Stimulated activated CD8-positive, alpha-beta memory T cell treated with anti-CD3 and anti-CD28 coated beads, Interleukin-7, amount 100 ng/mL, for 24 hours (primary cell): ENCODE measurements at places on chromosomes 2 and 18.

DNA sequence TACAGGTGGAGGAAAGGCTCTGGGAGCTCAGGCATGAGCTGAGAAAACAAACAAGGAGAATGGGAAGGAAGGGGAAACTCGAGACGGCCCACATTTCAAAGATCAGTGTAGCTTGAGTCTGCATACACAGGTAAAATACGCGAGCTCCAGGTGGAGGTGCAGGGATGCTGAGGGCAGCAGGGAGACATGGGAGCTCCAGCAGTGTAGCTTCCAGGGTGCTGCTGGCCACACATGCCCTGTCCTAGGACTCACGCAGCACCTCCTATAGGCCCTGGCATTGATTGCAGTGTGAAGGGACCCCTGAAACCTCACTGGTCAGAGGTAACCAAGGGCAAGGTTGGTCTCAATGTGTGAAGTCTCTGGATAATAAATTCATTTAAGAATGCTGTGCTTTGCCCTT, 362.8 kb upstream of the HS6ST1 start:
- DNase-seq: no peak

GRCh38 chr2:113770929-113771328, 14.5 kb upstream of the SLC35F5 start:
- DNase-seq: no peak

GRCh38 chr18:59358414-59358711, 702 bp downstream of the LMAN1 start:
- no peak for DNase-seq

DNA sequence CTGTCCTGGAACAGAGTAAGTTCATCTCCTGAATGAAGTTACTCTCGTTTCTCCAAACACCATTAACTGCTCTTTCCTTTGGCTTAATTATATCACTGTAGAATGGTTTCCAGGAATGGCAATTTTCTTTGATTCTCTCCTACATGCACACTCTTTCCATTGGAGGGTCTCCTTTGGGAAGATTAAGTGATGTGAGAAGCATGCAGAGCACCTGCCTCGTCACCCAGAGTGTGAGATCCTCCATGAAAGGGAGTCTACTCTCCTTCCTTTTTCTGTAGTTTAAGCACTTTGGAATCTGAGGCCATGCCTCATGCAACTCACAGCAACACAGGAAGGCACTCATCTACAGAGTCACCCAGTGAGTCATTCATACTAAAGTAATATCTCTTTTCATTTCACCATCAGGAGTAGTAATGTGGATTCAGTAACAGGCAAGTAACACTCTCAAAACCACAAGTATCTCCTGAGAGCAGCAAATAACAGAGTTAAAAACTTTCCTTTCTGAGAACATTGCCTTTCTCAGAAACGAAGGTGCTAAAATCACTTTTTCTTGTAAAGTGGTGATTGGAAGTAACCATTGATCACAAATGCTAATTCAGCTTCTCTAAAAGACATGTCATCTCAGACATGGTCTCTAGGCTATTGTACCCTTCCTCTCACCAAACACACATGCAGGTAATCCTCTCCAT, 52.8 kb upstream of the IL1RL1 start:
- no peak for DNase-seq

DNA sequence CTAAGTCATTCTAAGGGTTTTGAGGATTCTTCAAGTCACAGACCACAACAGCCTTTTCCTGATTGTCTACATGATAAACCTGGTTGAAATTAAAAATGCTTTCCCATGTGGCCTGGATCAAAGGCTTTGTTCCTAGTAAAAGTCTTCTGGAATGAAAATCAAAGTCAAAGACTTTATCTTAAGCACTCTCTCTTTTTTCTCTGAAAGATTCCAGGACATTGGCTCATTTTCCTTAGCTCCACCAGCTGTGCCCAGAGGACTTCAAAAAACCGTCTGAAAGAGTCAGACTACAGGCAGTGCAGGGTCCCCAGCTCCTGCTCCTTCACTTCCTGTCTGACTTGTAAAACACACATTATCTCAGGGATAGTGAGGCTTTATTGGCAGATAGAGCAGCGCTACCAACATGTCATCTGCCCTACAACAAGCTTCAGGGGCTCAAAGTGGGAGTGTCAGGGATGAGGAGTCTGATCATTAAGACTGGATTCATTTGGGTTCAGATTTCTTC, 148.2 kb downstream of the ESCO1 start:
- no peak for DNase-seq
